Posterior cingulate gyrus (tissue), 11 donors: ENCODE measurements at places on chromosomes 4 and X.
A peak's percentile ranks its signal among the peaks of the same experiment; 100 is the strongest.

DNA sequence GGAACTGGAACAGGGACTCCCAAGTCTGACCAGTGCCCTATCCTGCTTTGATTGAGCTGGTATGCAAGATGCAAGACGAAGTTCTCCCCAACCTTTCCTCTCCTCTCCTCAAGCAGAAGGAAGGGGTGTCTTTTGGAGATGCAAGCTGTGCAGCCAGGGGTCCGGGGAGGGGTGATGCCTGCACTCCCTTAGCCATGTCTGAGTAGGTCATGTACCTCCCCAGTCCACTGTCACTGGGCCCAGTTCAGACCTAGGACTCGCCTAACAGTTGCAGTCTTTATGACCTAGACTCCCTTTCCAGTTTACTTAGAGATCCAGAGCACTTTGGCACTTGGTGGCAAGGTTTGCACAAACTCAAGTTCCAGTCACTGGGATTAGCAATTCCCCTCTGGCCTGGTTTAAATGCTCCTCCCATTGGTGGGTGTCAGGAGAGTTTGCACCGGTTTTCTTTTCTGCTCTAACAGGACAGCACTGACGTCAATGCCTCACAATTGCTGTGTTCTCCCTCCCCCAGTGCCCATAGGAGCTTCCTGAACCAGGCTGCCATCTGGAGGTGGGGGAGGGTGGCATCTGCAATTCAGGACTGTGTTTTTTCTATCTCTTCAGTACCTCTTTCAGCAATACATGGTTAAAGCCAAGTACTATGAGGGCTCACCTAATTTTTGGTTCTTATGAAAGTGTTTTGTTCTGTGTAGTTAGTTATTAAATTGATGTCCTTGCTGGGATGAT lies 782.2 kb downstream of the ARAP2 start:
- no peak for DNase-seq

DNA sequence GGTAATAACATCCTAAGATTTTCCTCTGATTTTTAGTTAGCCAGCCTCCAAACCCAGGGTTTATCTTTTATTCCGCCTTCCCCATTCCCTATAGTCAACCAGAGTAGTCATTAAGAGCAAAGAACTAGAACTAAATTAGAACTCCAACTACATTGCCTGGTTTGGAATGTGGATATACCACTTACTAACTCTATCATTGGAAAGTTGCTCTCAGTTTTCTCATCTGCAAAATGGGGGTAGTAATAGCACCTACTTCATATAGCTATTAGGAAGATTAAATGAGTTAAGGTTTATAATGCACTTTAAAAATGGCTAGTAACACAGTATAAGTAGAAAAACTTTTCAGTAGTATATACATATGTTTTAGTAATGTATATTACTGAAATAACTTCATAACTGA lies 63.7 kb downstream of the ZAR1 start:
- no peak for DNase-seq

- DNase-seq, result no peak
Measured at GRCh38 chrX:19646282-19646681, 131.0 kb upstream of the MAP3K15 start.

- peak; percentile 29 for DNase-seq
Measured at GRCh38 chrX:66728818-66729271, 90.0 kb upstream of the EDA2R start.

DNA sequence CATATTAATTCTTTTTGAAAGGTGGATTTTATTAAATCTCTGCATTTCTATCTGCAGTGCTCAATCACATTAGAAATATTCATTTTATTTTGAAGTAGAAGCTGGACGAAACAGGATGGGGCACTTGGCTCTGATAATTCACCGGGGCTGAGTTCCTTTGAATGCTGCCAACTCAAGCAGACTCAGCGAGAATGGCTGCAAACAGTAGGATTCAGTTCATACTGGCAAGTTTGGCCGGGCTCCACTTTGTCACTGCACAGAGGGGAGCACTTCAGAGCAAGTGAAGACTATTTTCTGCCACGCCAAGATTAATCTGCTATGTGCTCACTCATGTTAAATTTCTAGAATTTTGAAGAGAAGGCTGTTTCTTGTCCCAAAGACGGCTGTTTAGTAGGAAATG lies 30.7 kb upstream of the KLHL8 start:
- peak; percentile 63 for DNase-seq

- no peak for DNase-seq
Measured at GRCh38 chr4:133694416-133694815, 507.2 kb downstream of the PABPC4L start.

DNA sequence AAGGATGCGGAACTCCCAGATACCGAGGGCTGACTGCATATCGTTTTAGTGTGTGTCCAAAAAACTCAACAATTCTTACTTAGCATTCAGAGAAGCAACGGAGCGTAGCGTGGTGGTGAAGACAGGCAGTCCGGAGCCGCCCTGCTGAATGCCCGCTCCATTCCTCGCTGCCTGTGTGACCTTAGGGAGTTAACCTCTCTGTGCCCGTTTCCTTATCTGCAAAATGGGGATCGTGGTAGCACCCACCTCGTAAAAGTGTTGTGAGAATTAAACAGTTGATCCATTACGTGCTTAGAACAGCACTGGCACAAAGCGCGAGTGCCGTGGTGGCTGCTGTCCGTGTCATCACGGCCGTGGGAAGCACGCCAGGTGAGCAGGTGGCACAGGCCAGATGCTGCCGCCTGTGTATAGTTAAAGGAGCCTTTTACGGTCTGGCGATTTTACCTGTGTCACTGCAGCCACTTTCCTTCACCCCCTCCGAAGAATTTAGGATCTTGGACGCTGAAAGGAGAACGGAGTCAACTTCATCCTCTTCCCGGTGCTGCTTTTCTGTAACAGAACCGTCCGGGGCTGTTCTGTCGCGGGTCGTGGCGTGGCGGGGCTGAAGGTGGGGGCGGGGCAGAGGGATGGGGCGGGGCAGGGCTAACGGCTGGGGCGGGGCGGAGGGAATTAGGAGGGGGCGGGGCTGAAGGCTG lies 885 bp downstream of the CCDC110 start:
- DNase-seq, result no peak

GRCh38 chrX:43552156-43552555 lies 103.9 kb upstream of the MAOA start:
- no peak for DNase-seq

DNA sequence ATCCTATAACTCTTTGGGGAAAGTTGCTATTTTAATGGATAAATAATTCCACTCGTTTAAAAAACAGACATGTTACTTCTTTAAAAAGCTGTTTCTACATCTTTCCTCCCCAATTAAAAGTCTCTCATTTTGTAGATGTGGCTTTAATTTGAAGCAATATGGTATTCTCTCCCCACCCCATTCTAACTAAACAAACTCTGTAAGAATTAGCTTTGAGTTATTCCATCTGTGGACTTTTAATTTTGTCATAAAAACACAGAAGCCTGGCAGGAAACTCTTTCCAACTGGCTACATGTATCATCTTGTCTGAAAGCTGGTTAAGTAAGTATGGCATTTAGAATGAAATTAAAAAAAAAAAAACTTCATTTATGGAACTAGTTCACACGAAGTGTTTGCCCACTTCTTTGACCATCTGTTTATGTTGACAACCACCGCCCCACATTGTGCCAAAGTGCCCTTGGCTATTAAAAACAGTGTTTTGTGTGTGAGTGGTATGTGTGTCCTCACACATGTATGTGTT lies 140.3 kb downstream of the NAA11 start:
- no peak for DNase-seq

DNA sequence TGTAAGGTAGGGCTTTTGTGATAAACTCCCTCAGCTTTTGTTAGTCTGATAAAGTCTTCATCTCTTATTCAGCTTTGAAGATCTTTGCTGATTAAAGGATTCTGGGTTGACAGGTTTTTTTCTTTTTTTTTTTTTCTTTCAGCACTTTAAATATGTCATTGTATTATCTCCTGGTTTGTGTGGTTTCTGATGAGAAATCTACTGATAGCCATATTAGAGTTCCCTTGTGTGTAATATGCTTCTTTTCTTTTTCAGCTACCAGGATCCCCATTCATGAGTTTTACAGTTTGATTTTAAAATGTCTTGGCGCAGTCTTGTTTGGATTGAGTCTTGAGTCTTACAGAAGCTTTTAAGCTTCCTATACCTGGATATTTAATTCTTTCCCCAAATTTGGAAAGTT lies 504.5 kb downstream of the TLL1 start:
- no peak for DNase-seq

DNA sequence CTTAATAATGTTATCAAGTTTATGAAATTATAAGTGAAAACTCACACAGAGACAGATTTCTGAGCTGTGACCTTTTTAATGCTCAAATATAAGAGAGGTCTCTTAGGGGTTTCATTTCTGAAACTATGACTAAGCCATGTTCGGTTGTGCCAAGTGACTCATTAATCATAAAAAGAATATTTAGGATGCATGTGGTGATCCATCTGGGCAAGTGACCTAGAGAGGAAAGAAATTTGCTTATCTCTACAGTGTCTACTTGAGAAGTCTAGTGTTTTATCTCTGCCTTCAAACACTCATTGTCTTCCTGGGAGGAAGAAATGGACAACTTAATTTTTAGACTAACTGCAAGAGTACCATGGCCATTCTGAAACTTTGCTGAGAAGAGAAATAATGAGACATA lies 545.3 kb upstream of the GRID2 start:
- no peak for DNase-seq

DNA sequence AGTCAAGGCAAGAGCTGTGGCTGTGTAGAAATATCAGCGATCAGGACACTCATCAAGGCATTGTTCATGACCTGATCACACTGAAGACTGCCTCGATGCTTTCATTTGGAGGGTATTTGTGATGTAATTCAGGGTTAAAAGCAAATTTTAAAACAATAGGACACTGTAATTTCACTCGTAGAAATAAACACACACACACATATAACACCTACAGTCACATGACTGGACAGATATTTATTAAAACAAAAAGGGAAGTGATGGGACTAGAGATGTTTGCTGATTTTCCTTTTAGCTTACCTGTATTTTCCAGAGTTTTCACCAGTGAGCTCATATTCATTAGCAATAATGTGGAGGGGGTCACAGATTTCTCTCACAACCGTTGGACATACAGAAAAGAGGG lies 51.1 kb upstream of the KDR start:
- no peak for DNase-seq

DNA sequence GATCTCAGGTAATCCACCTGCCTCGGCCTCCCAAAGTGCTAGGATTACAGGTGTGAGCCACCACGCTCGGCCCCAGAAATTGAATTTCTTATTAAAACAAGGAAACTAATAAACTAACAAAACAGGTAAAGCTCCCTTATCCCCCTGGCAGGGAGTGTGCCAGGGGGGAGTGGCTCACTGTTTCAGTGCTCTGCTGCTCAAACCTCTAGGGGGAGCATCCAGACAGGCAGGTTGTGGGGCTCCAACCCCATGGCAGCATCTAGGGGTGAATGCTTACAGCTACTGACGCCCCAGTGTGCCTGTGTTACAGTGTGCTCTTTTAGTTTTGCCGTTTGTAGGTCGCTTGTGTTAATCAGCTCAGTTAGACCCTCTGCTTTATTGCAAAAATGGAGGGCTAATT lies 605.0 kb downstream of the GABRG1 start:
- no peak for DNase-seq

DNA sequence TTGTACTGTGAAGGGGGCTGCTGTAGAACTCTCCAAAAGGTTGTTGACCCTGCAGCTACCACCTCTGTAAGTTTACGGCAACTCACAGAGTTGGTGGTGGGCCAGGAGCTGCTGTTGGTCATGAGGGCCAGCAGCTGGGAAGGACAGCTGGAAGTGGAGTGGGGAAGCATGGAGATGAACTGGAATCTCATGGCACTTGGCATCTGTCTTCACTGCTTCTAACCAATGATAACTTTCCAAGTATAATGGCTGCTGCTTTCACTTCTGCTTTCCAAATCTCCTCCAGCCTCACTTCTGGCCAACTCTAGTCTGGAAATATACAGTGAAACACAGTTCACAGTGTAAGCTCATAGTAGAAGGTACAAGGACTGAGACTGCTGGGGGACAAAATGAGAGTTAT lies 126.5 kb upstream of the INTU start:
- no peak for DNase-seq

DNA sequence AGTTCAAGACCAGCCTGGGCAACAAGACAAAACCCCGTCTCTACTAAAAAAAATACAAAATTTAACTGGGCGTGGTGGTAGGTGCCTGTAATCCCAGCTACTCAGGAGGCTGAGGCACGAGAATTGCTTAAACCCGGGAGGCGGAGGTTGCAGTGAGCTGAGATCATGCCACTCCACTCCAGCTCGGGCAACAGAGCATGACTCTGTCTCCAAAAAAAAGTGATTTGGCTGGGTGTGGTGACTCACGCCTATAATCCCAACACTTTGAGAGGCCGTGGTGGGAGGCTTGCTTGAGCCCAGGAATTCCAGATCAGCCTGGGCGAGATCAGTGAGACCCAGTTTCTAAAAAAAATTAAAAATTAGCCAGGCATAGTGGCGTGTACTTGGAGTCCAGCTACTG lies 4.1 kb downstream of the OPHN1 start:
- no peak for DNase-seq

DNA sequence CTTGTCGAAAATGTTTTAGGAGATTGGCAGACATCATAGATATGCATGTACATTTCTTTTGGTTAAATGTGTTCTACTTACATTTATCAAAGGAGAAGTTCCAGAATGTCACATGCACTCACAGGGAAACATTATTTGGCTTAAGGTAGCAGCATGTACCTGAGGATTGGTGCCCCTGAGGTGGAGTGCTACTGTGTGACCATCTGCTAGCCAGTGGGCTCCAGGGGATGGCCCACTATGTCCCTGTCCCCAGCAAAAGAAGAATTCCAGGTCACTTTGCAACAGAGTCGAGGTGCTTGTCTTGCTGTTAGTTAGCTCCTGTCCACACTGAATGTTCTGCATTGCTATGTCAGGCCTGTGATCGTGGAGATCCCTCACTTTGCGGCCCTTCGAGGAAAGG lies 283.2 kb downstream of the ANK2 start:
- DNase-seq, result no peak

DNA sequence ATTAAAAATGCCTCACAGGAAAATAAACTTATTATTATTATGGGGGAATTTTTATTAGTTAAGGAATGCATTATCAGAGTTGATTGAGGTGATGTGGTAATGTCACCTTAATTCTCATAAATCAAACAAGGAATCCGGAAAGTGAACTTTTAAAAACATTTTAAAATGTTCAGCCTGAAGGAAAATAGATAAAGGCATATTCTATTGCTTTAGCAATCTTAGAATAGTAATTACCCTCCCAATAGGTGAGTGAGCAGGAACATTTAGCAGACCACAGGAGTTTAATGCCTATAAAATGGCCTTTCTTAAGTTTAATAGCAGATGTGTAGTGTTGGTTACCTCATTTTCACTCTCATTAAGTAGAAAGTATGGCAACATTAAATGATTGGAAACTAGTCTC lies 160.9 kb upstream of the MAD2L1 start:
- no peak for DNase-seq

DNA sequence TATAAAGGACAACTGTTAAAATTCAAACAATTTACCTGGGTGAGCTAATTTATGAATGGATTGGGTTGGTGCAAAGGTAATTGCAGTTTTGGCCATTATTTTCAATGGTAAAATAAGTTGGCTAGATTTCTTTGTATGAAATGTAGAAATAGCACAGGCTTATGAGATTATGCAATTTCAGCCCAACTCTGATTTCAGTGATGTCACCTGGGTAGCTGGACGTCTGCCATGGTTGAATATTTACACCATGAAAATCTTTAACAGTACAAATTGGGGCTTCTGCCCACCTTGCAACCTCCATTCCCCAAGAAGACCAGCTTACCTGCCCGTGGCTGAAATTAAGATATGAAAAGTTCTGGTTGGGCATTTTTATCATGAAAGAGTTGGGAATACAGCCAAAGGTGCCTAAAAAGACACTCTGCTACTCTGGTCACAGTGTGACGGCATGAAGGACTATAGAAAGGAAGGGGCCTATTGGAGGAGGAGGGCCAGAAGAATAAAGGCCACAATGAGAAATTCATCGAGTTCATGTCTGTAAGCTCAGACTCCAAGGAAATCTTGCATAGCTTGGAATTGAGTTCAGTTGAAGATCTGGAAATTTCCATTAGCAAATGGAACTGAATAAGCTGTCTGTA lies 29.7 kb downstream of the EGF start:
- no peak for DNase-seq
